8988T (cell line): ENCODE measurements at places on chromosomes 5 and 9.

- DNase-seq, result no peak
Measured at GRCh38 chr5:24226479-24226878, 418.3 kb downstream of the CDH10 start.

GRCh38 chr5:23528677-23529076, 21.3 kb downstream of the PRDM9 start:
- DNase-seq, result no peak

DNA sequence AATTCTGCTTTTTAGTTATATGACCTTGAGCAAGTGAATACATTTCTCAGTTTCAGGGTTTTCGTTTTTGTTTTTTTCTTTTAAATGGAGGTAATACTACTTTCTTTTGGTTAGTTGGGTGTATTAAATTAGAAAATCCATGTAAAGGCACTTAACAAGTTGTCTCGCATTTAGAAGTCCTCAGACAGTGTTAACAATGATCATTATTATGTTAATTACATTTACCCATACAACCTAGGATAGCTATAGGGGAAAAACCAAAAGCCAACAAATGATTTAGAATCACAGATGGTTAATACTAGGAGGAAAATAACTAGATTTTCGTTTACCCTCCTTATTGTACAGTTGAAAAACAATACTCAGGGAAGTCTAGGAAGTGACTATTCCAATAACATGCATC, 972.2 kb upstream of the WWC1 start:
- no peak for DNase-seq

- DNase-seq, result no peak
Measured at GRCh38 chr9:7467186-7467585, 332.4 kb downstream of the DMAC1 start.

DNA sequence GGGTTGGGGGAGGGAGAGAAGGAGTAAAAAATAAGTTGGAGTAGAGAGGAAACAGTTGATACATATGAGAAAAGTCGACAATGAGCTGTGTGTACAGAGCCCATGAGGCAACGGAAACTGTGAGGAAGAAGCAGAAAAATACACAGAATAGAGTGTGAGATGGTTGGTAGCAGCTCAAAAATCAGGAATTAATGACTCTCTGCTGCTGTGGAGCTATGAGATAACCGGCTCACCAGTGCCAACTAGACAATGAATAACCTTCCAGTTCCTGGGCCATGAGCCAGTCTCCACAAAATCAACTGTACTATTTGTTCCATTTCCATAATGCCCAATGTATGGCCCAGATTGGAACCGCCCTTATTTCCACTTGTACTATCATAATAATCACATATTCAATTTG, 53.1 kb upstream of the NREP start:
- no peak for DNase-seq

DNA sequence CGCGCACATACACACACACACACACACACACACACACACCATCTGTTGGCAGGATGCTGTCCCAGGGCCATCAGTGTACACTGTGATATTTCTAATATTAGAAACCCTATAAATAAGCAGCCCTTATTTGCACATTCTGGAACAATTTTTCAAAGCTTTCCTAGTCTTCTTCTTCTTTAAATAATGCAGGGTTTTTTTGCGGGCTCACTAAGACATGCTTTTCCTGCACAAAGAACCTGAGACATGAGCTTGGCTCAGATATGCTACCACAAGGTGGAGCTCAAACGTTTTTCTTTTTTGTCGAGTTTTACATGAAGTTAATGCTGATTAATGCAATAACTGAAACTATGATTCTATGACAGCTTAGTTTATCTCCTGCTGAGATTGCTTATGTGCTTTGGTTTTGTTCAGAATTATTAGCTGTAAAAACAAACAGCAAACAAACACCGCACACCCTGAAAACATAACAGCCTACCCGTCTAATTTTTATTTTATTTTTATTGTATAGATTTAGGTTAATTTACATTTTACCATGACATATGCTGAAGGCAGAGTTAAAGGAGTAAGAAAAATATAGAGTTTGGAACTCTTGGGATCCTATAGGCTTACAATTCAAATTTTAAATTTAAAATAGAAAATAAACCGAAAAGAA, 95.8 kb downstream of the ALDH1A1 start:
- DNase-seq, result no peak
